ENCODE measurements at places on chromosomes 7 and 10. TPM values are rescaled to one million over a fixed set of nuclear protein-coding genes. Genes with fewer than 3 reads are reported as not detected.
A peak's percentile ranks its signal among the peaks of the same experiment; 100 is the strongest.

DNA sequence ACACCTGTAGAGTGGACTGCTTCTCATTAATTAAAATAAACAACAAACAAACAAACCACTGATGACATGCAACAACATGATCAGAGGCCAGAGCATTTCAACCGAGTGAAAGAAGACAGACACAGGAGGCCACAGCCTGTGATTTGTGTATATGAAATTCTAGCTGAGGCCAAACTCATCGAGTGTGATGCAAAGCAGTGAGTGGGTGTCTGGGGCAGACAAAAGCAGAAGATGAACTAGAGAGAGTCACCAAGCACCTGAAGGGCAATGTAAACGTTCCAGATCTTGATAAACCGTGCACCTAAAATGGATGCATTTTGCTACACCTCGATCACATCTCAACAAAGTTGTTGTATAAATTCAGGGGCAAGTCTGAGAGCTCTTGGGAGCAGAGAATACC is 108.4 kb downstream of the KLF6 start:
- no peak for DNase-seq

DNA sequence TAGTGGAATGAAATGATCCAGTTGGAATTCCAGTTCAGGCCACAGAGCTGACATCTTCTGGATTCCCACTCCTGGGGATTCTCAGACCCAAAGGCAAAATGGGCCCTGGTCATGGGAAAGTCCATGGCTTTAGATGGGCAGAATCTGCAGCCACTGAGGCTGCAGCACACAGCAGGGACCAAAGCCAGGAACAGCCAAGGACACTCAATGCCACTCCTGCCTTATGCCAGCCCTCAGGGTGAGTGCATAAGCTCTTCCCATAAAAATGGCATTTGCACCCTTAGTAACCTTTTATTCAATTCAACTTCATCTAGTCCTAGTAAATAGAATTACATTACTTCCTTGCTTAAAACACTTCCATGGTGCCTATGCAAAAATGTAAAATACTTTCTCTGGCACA is 274.4 kb downstream of the KCNMA1 start:
- DNase-seq = no peak

- no peak for DNase-seq
Observed at GRCh38 chr10:82969405-82969804, 1094.4 kb downstream of the NRG3 start.

DNA sequence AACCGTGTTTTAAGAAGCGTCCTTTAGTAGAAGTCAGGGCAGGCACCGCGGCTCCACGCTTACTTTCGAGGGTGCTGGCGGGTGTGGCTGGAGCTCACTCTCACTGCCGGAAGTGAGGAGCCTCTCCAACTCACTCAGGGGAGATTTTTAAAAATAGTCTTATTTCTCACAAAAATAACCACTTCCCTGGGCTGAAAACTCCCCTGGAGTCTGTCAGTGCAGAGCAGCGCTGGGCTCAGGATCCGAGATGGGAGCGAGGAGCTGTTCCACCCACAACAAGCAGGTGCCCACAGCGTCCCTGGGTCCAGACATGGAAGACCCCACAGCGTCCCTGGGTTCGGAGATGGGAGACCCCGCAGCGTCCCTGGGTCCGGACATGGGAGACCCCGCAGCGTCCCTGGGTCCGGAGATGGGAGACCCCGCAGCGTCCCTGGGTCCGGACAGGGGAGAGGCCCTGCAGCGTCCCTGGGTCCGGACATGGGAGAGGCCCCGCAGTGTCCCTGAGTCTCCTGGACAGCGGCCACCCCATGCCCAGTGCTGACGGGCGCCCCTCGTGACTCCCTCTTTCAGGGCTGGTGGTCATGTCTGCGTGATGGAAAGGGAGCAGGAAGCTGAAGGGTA is 51.2 kb downstream of the VIPR2 start:
- peak; percentile 82 for DNase-seq

DNA sequence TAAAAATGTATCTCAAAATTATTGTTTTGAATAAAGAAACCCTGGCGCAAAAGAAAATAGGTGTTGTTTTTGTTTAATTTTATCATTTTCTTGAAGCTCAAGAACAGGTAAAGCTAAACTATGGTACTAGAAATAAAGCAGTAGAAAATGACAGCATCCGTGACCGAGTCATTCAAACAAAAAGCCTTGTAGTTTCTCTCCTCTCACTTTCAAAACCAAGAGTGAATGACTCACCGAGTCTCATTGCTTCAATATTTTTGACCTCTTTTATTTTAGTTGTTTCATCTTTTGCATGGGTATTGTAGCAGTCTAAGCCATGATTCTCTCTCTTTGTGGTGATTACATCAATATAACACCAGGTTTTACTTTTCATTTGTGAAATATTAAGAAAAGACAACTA is 396.5 kb downstream of the POM121L12 start:
- DNase-seq = no peak

DNA sequence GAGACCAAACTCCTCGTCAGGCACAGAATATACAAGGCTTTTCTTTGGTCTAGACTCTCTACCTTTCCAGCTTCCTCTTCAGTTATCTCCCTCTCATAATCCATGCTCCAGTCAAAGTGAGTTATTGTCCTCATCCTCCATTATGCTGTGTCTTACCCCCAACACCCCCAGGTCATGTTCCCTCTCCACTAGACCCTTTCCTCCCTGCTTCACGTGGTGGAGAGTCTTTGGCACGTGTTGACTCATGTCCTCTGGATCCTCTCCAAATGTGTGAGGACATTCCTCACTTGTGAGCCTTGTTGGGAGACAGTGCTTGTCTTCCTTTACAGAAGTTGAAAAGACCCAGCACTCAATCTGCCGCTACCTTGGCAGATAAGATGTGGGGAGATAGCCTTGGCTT is 36.0 kb upstream of the DLD start:
- DNase-seq = no peak

GRCh38 chr7:26856176-26856985 is 8.0 kb downstream of the SKAP2 start:
- no peak for DNase-seq

DNA sequence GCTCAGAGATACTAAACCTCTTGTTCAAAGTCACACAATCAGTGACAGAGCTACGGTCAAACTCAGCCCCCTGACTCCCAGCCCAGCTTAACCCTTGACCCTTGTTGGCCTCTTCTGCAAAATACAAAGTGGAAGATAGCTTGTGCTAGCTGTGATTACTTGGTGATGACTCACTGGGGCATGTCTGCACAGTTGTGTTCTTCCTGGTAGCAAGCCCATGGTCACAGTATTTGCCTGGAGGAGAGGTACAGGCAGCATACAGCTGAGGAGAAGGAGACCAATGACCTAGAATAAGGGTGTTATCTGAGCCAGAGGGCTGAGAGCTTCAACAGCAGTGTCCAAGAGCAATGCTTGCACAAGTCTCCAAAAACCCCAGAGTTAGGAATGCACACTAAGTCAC is 5.7 kb upstream of the HSPA12A start:
- DNase-seq = no peak

GRCh38 chr10:69864321-69864720 is 62.6 kb downstream of the COL13A1 start:
- no peak for DNase-seq

DNA sequence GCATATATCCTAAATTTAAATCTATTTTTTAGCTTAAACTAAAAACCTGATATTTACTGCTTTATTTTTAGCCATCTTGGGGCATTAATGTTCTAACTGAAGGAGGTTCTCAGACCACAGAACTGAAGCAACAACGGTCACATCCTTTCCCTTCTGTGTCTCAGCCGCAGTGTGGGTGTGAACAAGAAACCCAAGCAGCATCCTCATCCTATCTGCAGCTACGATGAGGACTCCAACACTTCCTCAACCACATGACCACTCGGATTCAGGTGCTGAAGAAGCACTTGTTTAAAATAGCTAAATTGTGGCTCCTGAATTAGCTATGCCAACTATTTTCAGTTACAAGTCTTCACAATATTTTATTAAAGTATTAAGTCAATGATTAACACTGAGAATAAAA is 5.3 kb downstream of the ESYT2 start:
- no peak for DNase-seq

DNA sequence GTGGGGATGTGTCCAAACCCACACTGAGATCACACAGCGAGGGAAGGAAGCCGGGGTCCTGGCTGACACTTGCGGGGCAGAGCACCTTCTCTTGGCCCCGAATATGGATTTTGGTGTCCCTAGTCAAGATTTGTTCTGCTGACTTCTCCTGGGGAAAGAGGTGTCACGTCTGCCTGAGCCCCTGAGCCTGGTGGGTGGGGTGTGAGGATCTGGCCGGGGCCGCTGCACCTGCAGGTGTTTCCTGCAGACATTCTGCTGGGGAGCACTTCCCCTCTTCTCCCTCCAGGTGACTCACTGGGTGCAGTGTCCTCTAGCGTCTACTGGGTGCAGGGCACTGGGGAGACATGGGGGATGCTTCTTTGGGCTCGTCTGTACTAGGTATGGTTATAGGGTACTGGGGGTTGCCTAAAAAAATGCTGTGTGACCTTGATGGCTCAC is 99.2 kb downstream of the GRK5 start:
- no peak for DNase-seq

GRCh38 chr10:34434119-34434594 is 380.9 kb downstream of the PARD3 start:
- DNase-seq = no peak

GRCh38 chr7:36198854-36199266 is 45.8 kb downstream of the EEPD1 start:
- no peak for DNase-seq

- no peak for DNase-seq
Observed at GRCh38 chr10:42875798-42876341, 93.3 kb downstream of the BMS1 start.

- DNase-seq = no peak
Observed at GRCh38 chr7:19587291-19587690, 121.5 kb downstream of the POLR1F start.

- no peak for DNase-seq
Observed at GRCh38 chr7:1659696-1660095, 10.4 kb upstream of the ELFN1 start.

DNA sequence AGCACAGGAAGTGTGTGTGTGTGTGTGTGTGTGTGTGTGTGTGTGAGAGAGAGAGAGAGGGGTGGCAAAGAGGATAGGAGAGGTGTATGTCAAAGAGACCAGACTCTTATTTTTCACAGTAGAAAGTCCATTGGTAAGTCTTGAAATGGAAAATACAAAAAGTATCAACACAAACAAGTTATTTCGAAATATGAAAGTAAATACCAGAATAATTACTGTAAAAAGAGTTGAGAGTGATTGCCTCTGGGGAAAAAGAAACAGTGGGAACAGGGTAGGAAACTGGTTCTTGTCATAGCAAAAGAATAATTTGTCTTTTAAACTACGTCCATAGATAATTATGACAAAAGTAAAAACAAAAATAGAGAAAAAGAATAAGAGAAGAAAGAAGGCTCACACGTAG is 29.0 kb upstream of the EIF5AL1 start:
- DNase-seq = no peak

The TMEM225B gene
- total RNA-seq = 1.8 TPM

The BTBD16 gene
- 0.29 TPM for total RNA-seq

The SYT15 gene
- 14.5 TPM for total RNA-seq

The RBM17 gene
- 59.0 TPM for total RNA-seq

The NRCAM gene
- total RNA-seq = 40.0 TPM

The ANKRD30A gene
- not detected for total RNA-seq
